Activated CD4-positive, alpha-beta memory T cell treated with anti-CD3 and anti-CD28 coated beads, Interleukin-2, amount 10 ng/mL, durations not matched to agents 7 days and 5 days (primary cell): ENCODE measurements at places on chromosomes 12 and 14. TPM values are rescaled to one million over a fixed set of nuclear protein-coding genes. Genes with fewer than 3 reads are reported as not detected.

GRCh38 chr12:71702590-71702989, 16.7 kb downstream of the TMEM19 start:
- DNase-seq, result no peak

DNA sequence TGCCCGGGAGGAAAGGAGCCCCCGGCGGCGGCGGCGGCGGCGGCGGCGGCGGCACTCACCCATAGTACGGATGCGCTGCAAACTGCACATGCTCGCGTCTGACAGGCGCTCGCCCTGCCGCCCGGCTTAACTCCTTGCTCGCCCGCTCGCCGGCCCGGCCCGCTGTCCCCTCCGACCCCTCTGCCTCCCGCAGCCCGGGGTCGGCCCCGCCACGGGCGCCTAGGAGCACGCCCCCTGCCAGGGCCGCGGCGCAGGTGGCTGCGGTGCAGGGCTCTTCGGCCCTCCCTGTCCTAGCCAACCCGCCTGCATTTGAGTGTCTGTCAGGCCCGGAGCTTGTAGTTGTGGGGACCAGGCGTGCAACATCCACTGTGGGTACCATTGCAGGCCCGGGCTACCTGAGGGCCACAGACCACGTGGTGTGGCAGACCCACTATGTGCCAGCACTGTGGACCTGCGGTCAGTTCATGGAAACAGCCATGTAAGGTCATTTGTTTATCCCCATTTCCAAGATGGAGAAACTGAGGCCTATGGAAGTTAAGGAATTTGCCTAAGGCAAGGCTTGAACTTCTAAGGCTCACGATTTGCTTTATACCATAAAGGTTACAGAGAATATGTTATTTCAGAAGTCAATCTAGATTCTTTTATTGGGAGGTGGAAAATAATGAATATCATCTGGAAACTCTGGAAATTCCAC, 17.6 kb upstream of the PLEKHH1 start:
- peak; percentile 29 for DNase-seq

DNA sequence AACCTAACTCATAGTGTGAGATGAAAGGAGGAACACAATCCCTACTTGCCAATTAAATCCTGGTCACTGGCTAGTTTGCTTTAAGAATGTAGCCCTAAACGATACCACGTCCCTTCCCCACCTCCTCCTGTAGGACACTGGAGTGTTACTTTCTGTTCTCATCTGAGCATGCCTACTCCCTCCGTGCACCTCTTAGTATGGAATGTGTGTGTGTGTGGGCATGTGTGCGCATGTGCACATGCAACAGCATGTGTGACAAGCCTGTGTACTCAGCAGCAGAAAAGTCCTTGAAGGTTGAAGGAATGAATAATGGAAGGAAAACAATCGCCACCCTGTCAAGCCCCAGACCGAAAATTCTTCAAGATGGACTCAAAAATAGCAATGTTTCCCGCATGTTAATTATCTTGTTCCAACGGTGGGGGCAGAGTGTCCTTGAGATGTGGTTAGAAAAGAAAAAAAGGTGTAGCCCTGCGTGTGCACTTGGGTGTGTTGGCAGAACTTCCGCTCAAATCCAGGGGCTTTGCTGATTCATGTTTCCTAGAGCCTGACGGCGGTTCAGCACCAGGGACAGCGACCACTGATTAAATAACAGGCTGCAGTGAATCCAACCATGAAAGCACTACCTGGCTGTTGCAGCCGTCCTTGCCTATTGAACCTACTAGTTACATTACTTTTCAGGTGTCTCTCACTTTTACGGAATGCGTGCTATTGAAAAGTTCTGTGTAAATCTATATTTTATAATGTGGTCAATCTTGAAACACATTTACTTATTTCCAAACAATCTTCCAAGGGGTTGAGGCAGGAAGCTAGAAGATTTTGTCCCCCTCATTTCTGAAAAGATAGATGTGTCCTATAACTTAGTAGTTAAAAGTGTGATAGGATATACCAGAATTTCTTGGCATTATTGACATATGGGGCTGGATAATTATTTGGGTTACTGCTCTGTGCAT, 79.8 kb downstream of the SRRM4 start:
- peak; percentile 43 for DNase-seq

Gene ART4
- total RNA-seq, result not detected

Gene KLRC2
- total RNA-seq, result not detected
